ENCODE measurements at places on chromosomes 11 and 22.
A peak's percentile ranks its signal among the peaks of the same experiment; 100 is the strongest.

GRCh38 chr11:30583476-30584280, 2.5 kb downstream of the MPPED2 start:
- DNase-seq: peak; percentile 7

GRCh38 chr11:127066401-127067090, 66.0 kb upstream of the KIRREL3 start:
- DNase-seq: no peak

GRCh38 chr11:73376160-73376802, at the start of gene RELT:
TSS of gene RELT (plus strand) at chr11:73376399. CDS start at chr11:73389137, 12,738 bp downstream.
- DNase-seq: peak; percentile 99

DNA sequence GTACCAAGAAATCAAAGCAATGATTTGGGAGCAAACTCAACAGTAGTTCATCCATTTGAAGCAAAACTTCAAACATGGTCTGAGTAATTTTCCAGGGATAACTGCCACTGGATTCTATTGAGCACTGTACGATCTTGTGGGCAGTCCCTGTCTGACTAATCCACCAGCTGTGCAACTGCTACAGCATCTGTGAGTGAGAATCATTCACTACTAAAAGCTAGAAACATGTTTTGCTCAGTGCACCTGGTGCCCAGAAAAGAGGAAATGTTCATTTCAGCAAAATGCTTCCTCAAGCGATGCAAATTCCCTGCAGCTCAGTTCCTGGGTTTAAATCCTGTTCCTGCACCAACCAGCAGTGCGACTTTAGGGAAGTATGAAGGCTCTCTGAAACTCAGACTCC, 1077.9 kb downstream of the DLG2 start:
- DNase-seq: no peak

DNA sequence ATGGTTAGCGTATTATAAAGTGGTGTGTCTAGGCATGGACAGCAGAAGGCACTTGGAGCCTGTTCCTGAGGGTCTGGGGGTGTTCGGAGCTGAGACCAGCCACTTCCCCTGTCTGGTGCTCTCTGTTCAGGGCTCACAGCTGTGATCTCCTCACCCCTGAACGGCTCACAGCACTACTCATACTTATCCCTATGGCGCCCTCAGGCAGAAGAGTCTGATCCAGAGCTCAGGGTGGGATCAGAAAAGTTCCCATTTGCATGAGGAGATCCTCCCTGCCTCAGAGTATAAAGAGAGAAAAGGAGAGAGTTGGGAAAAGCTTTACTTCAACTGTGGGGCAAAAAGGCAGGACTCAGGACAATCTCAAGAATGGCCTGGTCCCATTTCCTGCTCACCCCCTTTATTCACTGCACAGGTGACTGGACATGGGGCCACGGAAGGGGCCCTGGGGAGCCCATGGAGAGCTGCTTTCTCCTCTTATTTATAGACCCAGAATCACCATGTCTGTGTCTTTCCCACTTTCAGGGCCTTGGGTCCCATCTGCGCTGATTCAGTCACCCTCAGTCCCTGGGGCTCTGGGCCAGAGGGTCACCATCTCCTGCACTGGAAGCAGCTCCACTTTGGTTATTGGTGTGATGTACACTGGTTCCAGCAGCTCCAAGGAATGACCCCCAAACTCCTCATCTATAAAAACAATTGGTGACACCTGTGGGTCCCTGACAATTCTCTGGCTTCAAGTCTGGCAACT, 97.0 kb upstream of the TOP3B start:
- DNase-seq: no peak

Measured in GM13977 (cell line).